T-helper 1 cell (primary cell): ENCODE measurements at places on chromosomes 5 and 9.

DNA sequence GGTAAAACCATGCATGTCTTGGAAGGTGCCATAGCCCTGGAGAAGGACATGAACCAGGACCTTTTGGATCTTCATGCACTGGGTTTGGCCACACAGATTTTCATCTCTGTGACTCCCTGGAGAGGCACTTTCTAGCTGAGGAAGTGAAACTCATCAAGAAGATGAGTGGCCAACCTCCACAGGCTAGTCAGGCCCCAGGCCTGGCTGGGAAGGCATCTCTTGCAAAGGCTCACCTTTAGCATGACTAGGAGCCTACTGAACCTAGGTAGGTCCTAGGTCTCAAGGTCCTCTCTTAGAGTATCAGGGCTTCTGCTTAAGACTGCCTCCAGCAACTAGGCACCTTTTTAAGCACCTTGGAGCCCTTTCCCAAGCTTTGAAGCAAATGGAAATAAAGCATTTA lies 1448.7 kb upstream of the ACO1 start:
- no peak for DNase-seq

GRCh38 chr9:91179237-91180138 lies 182.2 kb downstream of the AUH start:
- no peak for DNase-seq

DNA sequence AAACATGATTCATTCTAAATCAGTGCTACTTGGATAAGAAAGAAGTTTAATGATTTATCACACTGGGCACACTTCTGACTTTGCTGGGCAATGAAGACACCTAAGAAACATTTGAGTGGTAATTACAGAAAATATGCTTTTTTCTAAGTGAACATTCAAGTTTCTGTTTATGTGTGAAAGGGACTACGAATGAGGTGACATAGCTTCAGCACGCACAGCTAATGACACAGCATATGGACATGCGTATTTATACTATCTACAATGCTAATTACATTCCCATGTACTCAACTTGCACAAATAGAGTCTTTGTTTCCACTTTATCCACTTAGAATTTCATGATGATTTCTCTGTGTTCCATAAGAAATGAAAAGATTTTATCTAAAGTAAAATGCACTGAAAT lies 40.6 kb downstream of the FREM1 start:
- no peak for DNase-seq

- no peak for DNase-seq
These were observed 72.6 kb downstream of the VAV2 start for GRCh38 chr9:133919253-133920115.

GRCh38 chr5:110769000-110769681 lies 30.3 kb downstream of the SLC25A46 start:
- no peak for DNase-seq

- DNase-seq, result no peak
These were observed 149.0 kb upstream of the ITGA1 start for GRCh38 chr5:52638732-52639131.

DNA sequence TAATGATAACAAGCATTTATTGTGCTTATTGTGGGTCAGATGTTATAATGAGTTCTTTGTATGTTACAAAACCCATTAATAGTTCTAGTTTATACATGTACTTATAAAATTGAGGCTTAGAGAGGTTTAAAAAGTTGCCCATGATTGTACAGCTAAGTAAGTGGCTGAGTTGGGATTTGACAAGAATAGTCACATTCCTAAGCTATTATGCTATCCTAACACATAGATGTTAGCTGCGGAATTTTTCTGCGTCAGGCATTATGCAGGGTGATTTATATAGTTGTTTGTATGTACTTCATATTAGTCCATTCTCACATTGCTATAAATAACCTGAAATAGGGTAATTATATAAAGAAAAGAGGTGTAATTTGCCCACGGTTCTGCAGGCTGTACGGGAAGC lies 12.5 kb downstream of the COMMD10 start:
- DNase-seq, result no peak

DNA sequence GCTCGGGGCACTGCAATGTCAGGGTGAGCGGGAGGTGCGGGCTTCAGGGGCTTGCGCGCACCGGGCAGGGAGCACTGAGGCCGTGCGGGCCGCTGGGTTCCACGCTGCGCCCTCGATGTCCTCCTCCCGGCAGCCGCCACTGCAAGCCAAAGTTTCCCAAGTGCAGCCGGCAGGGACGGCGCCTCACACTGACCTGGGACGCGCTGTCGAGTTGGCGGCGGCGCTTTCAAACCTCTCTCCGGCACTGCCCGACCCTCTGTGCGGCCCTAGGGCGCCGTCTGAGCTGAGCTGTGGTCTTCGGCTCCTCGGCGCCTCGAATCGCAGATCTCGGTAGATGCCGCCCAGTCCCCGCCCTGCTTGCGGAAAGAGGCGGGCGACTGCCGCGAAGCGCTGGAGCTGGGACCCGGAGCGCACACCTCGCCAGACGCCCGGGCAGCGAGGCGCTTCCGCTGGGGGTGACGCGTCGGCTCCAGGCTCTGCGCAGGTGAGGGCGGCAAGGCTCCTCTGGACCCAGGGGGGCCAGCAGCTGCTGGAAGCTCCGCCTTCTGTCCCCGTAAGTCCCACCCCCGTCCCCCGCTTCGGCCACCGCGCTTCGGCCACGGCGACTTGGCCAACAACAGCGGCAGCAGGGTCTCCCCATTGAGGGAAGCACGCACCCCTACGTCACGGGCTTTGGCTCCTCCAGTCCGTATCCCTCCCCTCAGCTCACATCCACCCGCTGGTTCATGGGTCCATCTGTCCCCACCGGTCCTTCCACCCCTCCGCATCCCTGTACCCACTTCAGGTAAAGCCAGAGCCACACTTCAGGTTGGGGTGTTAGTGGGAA lies at the start of gene ANKRD34B:
ANKRD34B (minus strand) TSS at position 320 of the 826 bp plus-strand sequence. CDS start 10,261 bp downstream, outside the sequence.
- DNase-seq, result no peak

GRCh38 chr9:93646640-93647178 lies 70.3 kb downstream of the PHF2 start:
- DNase-seq, result no peak

DNA sequence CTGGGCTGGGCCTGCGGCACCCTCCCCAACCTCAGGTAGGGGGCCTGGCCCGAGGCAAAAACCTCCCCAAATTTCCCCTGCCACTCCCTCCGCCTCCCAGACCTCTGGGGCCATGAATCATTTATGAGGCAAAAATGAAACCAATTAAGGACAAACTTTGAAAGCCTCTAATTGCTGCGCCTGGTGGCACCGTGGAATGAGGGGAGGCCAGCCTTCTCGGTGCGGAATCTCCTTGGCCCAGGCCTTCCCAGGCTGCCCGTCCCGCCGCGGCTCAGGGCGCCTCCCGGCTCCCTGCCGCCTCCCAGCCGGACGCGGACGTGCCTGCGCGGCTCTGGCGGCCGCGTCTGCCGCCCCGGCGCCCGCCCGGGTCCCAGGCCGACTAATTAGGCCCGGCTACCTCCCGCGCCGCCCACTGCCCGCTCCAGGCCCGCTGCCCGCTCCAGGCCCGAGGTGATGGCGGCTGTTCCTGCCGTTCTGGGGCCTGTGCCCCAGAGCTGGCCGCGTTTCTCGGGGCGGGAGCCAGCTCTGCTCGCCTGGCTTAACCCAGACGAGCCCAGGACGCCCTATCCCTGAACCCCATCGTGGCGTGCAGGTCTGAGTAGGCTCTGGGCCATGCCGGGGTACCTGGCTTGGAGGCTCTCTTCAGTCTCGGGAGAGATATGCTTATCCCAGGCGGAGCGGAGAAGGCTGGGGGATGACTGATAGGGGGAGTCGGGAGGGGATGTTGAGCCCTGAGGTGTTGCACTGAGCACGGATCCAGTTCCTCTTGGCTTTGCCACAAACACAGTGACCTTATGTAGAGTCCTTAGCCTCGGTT lies 20.1 kb downstream of the CXXC5 start:
- no peak for DNase-seq
